AG08396 (cell line): ENCODE measurements at places on chromosomes 16 and 17.

GRCh38 chr17:28346746-28347246 lies 10.5 kb downstream of the POLDIP2 start:
- DNase-seq = no peak

- DNase-seq = no peak
Observed at GRCh38 chr16:48497932-48498768, 111.8 kb downstream of the N4BP1 start.

- DNase-seq = no peak
Observed at GRCh38 chr17:80611816-80612215, 67.2 kb downstream of the RPTOR start.

DNA sequence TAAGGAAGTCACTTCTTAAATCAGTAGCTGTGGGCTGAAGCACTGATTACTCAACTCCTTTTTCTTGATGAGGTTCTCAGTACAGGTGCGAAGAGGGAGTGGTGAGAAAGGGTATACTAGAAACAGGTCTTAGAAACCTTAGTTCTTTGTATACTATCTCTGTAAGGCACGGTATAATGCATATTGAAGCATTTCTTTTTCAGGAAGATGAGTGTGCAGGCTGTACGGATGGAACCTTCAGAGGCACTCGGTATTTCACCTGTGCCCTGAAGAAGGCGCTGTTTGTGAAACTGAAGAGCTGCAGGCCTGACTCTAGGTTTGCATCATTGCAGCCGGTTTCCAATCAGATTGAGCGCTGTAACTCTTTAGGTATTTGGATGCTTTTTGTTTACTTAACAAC lies 39.2 kb downstream of the CYLD start:
- DNase-seq = no peak

DNA sequence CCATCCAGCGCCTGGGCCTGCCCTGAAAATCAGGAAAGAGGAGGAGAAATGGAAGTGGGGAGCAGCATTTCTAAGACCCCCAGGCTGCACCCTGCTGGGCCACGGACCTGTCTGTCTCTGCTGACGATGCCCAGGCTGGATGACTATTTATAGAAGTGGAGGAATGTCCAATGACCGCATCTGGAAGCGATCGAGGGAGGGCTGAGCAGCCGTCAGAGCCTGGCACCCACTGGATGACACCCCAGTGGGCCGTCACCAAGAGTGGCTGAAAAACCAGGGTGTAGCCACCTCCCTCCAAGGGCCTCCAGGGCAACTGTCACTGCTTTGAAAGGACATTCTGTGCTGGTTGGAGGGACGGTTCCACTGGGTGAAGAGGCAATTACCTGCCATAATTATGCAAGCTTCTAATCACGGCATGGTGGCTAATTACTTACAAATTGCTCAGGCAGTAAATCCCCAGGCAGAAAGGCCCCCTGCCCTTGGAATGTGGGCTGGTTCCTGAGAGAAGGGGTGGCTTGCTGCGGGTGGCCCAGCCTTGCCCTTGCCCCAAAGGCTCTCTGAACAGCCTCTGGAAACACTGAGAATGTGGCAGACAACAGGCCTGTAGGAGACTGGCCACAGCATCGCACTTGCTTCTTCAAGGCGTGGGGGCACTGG lies 332.1 kb downstream of the C16orf95 start:
- peak; percentile 57 for DNase-seq

GRCh38 chr17:71464241-71464640 lies 656.6 kb upstream of the SOX9 start:
- DNase-seq = no peak

GRCh38 chr16:30609002-30609925 lies 925 bp downstream of the ZNF689 start:
- DNase-seq = peak; percentile 65

DNA sequence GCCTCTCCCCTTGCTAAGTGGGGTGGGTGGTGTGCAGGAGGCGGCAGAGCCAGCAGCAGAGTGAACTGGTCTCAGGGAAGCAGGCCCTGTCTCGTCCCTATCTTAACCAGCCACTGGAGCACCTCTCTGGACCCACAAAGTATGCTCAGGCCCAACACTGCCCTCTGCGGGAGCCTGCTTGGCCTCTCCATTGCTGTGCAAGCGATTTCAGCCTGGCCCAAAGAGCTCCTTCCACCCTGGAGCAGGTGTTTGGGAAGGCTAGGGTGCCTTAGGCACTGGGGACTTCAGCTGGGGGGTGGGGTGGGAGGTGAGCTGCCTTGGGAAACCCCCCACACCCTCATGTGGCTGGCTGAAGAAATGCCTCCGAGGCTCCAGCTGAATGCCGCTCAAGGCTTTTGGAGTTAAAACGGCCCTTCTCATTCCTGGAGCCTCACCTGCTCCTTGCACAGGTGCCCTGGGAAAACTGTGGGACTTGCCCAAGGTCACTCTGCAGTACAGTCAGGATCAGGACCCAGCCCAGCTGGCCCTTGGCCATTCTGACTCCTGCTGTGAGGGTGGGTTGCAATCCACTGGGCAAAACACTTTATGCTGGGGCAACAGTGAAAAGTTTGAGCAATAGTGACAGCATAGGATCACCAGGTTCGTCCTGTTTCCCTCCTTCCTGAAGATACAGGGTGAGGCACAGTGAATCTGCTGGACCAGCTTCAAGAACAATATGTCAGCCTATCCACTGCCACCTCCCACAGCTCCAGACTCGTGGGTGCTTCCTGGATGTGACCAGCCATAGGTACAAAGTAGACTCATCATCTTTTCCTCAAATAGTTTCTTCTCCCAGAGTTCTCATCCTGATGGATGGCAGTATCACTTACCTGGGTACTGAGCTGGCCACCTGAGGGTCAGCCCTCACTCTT lies 5.9 kb upstream of the UBE2O start:
- DNase-seq = peak; percentile 81

- peak; percentile 71 for DNase-seq
Observed at GRCh38 chr17:65078441-65079160, 22.1 kb upstream of the GNA13 start.

DNA sequence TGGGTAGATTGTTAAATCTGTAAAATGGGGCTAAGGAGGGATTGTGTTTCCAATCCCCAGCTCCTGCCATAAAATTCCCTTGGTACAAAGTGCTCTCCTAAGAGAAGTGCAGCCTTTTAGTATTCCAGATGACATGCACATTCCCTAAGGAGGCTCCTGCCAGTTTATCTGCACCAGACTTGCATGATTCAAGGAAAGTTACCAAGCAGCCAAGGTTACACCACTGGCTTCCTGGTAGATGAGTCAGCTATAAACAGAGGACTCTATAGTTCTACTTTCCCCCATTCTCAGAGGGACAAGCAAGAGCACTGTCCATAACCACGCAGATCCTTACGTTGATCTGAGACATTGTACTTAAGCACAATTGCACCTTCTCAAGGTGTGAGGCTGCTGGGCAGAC lies 1.9 kb downstream of the CALB2 start:
- peak; percentile 90 for DNase-seq

- DNase-seq = no peak
Observed at GRCh38 chr17:9669551-9670008, 24.3 kb downstream of the USP43 start.

GRCh38 chr16:83744441-83744981 lies 63.3 kb upstream of the HSBP1 start:
- DNase-seq = no peak

DNA sequence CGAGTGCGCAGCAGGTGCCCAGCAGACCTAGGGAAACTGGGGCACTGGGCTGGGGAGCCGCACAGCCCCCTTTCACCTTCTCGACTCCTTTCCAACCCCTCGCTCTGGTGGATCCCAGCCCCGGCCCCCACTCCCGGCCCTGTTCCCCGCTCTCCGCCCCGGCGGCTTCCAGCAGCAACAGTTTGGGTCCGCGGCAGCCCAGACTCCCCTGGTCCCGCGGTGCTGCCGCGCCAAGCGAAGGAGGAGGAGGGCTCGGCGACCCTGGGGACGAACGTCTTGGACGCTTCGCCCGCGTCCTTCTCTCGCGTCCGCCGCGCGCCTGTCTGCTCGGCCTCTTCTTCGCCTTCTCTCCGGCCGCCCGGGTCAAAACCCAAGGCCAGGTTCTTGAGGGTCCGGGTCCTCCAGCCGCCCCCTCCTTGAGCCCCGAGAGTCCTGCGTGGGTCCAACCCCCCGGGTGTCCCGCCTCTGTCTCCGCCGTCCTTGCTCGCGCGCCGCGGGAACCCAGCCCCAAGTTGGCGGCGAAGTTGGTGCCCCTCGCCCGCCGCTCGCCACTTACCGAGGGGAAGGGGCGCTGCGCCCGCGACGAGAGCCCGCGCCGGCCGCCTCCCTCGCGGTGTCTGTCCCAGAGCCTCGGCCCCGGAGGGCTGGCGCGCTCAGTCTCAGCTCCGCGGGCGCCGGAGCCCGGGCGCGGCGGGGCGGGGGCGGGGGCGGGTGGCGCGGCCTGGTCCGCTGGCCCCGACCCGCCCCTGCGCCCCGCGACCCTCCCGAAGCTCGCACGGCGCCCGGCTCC lies 1.4 kb upstream of the GRIN2C start:
- DNase-seq = no peak

GRCh38 chr17:51427323-51427811 lies 167.0 kb downstream of the UTP18 start:
- no peak for DNase-seq

DNA sequence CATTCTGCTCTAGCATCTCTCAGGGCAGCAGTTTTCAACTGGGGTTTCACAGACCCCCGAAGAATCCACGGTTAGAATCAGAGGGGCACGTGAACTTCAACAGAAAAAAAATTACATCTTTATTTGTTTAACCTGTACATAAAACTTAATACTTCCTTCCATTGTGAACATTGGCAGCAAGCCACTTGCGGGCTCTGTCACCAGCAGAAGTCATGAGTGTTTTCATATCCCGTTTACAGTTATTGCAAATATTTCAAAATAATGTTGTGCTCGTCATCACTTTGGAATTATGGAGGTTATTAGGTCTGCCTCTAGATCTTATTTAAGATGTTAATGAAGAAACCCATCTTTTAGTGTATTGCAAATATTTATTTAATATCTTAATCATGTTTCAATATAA lies 109.8 kb downstream of the SDR42E1 start:
- DNase-seq = no peak

- no peak for DNase-seq
Observed at GRCh38 chr17:63917646-63918045, 993 bp downstream of the GH1 start.

DNA sequence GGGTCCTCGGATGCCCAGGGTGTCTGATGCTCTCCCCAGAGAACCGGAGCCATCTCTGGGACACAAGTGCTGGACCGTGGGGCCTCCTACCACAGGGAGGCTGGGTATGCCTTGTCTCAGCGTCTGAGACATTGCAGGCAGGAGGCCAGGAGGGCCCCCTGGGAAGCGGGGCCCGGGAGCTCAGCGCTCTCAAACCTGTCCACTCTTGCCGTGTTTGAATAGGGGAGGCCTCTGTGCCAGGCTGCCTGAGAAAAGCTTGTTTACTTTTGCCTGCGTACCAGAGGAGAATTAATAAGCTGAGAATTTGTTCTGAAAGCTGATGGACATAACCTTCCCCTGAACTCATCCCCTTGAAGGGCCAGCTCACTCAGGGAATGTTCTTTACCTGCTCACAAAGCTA lies 163.8 kb downstream of the NTN1 start:
- no peak for DNase-seq

- DNase-seq = no peak
Observed at GRCh38 chr17:38733982-38734973, 4.1 kb downstream of the CISD3 start.

GRCh38 chr16:1991588-1991947 lies 1.8 kb downstream of the SYNGR3 start:
- no peak for DNase-seq

- DNase-seq = no peak
Observed at GRCh38 chr17:32946375-32947135, 18.6 kb downstream of the TMEM98 start.

GRCh38 chr16:11582157-11582814 lies 4.4 kb downstream of the LITAF start:
- DNase-seq = no peak

- no peak for DNase-seq
Observed at GRCh38 chr17:72677108-72677507, 415.4 kb downstream of the SLC39A11 start.

GRCh38 chr16:72270531-72270930 lies 98.6 kb upstream of the PMFBP1 start:
- DNase-seq = no peak

GRCh38 chr16:50945171-50945570 lies 203.3 kb downstream of the CYLD start:
- no peak for DNase-seq
